ENCODE measurements at places on chromosomes 4 and X.

- DNase-seq = no peak
Observed at GRCh38 chr4:134297765-134298164, 96.2 kb upstream of the PABPC4L start.

DNA sequence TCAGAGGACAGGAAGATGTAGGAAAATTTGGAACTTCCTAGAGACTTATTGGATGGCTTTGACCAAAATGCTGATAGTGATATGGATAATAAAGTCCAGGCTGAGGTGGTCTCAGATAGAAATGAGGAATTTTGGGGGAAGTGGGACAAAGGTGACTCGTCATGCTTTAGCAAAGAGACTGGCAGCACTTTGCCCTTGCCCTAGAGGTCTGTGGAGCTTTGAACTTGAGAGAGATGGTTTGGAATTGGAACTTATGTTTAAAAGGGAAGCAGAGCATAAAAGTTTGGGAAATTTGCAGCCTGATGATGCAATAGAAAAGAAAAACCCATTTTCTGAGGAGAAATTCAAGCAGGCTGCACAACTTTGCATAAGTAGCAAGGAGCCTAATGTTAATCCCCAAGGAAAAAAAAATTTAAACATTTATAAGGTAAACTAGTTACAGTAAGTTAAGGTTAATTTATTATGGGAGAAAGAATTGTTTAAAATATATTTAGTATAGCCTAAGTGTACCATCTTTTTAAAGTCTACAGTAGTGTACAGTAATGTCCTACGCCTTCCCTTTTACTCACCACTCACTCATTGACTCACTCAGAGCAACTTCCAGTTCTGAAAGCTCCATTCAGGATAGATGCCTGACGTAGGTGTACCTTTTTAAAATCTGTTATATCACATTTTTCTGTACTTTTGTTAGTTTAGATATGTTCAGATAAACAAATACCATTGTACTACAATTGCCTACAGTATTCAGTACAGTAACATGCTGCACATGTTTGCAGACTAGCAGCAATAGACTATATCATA is 101.2 kb downstream of the FAM13A start:
- no peak for DNase-seq

GRCh38 chrX:130347321-130347720 is 7.6 kb downstream of the SLC25A14 start:
- DNase-seq = no peak

GRCh38 chr4:81522711-81523110 is 51.0 kb upstream of the RASGEF1B start:
- no peak for DNase-seq

- DNase-seq = no peak
Observed at GRCh38 chr4:163395055-163395454, 51.4 kb downstream of the NPY5R start.

- DNase-seq = peak; percentile 79
Observed at GRCh38 chr4:24794916-24795665, at the start of gene SOD3. Gene SOD3 (plus strand): TSS chr4:24795573. CDS start chr4:24799522, 3,949 bp downstream.

DNA sequence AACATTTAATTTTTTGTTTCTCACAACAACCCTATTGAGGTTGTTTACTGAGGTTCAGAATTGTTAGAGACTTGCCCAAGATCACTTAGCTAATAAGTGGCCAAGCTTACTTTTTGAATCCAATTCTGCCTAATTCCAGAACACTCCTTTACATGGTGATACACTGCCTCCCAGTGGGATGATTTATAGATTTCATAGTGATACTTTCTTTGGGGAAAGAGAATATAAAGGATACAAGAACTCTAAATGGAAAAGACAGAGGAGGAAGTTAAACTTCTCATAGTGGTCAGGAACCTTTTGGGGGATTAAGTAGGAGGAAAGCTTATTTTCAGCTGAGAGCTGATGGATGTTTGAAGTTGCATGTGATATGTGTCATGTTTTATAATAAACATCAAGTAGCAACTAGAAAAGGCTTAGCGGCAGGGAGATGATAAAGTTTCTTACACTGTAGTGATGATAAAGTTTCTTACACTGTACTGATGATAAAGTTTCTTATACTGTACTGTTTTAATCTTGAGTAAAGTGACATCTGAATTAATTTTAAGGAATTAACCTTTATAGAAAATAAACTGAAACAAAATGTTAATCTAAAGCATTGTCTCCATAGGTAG is 15.3 kb downstream of the STAG2 start:
- no peak for DNase-seq

DNA sequence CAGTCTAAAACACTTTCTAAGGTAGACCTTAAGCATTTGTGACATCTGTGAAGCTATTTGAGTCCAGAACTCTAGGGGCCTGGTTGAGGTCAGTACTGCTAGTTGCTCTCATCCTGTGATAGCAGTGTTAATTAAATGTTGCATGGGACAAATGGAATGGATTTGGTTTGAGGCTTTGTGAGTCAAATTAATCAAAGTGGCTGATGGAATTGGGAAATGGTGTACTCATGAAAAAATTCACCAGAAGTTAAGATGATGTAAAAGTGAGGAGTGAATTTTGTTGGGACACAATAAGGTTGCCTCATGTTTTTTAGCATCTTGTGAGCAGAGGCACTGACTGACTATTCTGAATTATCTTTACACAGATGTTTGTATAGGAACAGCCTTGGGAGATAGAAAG is 99.2 kb upstream of the ARSJ start:
- no peak for DNase-seq

- DNase-seq = no peak
Observed at GRCh38 chr4:88600176-88600838, 8.0 kb downstream of the HERC3 start.

DNA sequence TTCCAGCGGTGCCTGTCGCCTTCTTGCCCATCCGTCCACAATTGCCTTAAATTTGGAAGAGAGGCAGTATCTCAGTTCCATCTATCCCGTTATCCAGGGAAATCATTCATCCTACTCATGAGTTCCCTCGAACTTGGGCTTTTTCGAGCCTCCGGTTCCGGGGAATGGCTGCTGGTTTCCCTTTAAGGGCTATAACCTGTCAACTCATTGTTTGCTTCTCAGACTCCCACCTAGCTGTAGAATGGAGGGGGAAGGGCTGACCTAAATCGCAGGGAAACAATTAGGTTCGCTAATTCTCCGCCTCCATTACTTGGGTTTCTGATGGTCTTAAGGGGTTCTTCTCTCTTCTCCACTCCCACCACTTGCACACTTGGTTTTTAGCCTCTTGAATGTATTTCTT is 1.2 kb downstream of the UCHL1 start:
- no peak for DNase-seq

GRCh38 chr4:173538909-173539445 is 8.9 kb upstream of the HAND2 start:
- DNase-seq = no peak

DNA sequence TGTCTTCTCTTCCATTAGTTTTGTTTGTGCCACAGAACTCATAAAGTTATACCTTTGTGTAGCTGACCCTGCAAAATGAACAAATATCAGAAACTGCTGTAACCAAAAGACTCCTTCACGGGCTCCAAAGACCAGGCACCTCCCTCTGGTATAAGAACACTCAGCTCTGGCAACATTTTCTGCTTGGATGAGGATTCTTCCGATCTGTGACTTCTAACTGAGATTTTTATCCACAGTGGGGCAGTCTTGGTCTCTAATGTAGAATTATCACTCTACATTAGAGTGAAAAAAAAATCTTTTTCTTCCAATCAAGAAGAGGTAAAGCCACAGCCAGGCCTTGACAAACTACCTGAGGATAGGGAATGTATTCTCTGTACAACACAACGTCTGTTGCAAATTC is 38.5 kb upstream of the PRSS48 start:
- no peak for DNase-seq

DNA sequence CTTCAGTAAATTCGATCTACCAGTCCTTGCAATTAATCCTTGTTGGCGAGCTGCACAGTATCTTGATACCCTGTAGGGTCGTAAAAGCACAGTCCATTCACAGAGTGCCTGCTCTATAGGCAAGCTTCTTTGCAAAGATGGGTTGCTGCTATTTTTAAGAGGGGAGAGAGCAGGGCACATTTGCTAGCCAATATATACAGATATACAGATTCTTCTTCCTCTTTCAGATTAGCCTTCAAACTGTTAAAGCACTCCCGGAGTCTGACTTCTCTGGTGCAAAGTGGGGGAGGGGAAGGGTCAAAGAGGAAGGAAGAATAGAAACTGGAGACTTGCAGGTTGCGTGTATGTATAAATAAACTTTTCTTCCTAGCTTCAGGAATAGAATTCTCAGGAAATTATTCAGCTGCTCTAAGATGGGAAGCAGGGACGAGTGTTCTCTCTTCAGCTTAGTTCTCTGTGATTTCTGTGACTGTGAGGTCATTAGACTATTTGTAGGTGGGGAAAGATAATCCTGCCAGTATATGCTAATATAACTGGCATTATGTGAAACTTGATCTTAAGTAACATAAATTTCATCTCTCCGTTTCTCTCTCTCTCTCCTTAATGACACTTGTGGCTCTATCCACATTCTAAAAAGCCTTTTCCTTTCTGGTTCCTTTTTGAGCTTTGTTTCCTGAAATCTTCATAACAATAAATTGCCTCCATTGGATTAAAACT is at the start of gene CYSLTR1:
CYSLTR1 (minus strand) TSS at position 242 of the 717 bp plus-strand sequence. CDS start 53,865 bp downstream, outside the sequence.
- no peak for DNase-seq

DNA sequence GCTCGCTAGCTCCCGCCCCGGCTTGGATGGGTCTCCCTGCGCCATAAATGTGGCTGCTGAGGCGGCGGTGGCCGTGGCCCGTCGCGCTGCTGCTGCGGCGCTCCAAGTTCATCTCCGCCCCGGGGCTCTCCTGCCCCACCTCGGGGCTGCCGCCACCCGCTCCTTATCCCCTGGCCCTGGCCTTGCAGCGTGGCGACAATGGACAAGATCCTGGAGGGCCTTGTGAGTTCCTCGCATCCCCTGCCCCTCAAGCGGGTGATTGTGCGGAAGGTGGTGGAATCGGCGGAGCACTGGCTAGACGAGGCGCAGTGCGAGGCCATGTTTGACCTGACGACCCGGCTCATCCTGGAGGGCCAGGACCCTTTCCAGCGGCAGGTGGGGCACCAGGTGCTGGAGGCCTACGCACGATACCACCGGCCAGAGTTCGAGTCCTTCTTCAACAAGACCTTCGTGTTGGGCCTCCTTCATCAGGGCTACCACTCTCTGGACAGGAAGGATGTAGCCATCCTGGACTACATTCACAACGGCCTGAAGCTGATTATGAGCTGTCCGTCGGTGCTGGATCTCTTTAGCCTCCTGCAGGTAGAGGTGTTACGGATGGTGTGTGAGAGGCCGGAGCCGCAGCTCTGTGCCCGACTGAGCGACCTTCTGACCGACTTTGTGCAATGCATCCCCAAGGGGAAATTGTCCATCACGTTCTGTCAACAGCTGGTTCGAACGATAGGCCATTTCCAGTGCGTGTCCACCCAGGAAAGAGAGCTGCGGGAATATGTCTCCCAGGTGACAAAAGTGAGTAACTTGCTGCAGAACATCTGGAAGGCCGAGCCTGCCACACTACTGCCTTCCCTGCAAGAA is 763 bp downstream of the USP38 start:
- peak; percentile 11 for DNase-seq

DNA sequence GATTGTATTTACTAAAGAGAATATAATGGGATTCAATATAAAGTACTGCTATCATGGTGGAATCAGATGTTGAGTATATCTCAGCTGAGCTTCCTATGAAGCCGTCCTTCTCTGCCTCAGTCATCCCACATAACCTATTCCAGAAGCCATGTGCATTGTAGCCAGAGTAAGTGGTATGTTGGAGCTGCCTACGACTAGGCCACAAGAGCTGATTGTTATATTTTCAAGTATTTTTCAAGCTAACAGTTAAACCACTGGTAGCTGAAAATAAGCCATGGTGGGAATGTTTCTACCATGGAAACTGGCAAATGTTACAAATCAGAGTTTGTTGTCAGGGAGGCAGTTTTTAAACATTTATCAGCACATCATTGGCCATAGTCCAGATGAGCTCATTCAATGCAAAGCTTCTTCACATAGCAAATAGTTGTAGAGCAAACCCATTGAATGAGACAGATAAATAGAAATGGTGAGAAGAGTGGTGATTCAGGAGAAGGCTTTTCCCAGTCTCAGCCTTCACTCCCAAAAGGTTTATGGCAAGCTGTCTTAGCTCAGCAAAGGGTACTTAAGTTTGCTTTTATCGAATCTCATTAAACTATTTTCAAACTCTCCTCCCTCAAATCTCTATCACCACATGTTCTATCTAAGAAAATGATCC is 436.4 kb downstream of the PCDH19 start:
- DNase-seq = no peak

- DNase-seq = no peak
Observed at GRCh38 chr4:109969919-109970318, 57.2 kb downstream of the EGF start.

DNA sequence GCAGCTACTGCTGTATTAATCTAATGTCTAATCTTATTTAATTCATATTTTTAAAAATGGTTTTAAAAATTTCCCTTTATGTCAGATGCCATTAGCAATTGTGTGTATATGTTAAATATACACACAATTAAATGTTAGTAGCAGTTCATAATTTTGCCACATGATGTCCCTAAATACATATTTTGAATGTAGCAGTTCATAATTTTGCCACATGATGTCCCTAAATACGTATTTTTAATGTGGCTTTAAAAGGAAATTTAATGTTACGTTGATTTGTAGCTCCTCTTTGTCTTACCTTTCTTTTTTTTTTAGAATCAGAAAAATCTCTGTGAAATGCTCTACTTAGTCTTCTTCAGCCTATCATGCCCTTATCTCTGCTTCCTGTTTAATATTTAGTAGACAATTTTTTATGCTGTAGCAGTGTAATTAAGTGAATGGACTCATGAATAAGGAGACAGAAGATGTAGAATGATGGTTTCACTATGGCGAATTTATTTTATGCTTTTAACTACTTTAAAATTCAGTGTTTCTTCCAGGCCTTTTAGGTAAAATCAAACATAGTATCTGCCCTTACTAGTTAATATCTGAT is 26.1 kb downstream of the RBM46 start:
- DNase-seq = no peak

- no peak for DNase-seq
Observed at GRCh38 chr4:87150498-87151261, 69.7 kb downstream of the KLHL8 start.

DNA sequence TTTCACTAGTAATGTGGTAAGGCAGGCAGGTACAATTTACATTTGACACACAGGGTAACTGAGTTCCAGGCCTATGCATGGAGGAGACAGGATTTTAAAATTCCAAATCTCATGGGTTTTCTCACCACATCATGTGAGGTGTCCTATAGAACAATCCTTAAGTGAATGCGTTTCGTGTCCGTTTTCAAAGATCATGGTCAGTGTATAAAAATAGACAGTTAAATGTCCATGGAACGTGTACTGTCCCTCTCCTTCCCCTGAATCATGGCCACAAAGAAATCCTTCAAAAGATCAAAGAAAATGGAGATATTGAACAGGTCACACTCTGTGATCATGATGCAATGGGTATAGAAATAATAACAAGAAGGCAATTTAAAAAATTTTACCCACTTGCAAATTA is 42.0 kb downstream of the LIMCH1 start:
- DNase-seq = no peak

DNA sequence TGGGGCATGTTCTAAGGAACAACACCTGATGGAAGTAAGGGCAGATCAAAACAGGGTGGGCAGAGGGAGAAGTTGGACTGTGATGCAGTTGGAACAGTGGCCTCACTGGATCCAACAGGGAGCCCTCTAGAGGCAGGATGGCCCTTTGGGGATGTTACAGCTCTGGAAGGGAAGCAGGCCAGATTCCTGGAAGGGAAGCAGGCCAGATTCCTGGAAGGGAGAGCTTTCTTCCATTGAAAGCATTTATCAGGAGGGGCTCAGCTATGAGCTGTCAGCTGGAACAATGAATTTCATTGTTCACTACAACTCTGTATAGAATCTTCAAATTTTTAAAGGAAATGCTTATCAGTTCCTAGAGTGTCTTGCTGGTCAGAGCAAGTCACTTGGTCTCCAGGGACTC is 17.7 kb downstream of the IL15 start:
- peak; percentile 0 for DNase-seq
